SK-N-DZ (cell line): ENCODE measurements at places on chromosomes 4 and X.

- no peak for DNase-seq
Observed at GRCh38 chr4:111838406-111838930, 306.8 kb upstream of the FAM241A start.

DNA sequence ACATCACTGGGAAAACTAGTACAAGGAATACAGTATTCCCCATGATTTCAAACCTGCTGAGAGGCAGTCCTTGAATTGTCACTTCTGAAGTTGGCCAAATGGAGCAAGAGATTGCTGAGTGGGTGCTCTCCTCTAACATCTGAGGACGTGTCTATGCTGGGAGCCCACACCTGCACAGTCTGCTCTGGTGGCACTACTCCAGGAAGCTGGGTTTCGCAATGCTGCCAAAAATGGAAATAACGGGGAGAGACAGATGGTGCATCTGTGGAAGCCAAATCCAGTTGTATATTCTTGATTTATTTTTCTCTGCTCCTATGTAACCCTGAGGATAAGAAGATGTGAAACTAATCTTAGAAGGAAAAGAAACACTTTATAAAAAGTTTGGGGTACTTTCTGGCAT lies 240.1 kb upstream of the CTSO start:
- no peak for DNase-seq

DNA sequence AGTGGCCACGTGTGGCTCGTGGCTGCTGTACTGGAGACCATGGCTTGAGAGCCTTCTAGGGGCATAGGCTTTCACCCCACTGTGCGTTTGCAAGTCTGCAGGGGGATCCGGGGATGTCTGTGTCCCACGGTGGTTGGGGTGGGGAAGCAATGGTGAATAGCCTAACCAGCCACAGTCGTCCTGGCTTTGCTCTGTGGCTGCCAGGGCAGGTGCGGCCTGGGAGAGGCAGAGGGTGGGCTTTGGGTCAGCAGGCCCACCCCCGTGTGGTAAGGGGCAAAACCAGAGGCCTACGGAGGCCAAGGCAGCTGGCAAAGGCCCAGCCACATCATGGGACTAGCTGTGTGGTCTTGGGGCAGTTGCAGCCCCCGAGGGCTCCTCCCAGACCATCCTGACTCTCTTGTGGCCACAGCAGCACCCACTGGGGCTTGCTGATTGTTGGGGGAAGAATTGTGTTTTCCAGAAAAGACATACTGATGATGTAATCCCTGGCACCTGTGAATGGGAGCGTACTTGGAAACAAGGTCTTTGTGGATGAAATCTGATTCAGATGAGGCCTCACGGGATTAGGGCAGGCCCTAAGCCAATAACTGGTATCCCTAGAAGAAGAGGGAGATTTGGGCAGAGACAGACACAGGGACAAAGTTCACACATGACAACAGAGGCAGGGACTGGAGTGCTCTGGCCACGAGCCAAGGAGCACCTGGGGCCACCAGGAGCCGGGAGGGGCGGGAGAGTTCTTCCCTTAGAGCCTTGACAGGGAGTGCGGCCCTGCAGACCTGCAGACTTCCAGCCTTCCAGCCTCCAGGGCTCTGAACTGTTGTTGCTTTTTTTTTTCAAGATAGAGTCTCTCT lies 2.9 kb downstream of the CPZ start:
- no peak for DNase-seq

GRCh38 chrX:154991039-154991438 lies 31.5 kb downstream of the F8 start:
- DNase-seq: no peak

GRCh38 chr4:130468340-130468739 lies 1372.4 kb downstream of the C4orf33 start:
- no peak for DNase-seq

DNA sequence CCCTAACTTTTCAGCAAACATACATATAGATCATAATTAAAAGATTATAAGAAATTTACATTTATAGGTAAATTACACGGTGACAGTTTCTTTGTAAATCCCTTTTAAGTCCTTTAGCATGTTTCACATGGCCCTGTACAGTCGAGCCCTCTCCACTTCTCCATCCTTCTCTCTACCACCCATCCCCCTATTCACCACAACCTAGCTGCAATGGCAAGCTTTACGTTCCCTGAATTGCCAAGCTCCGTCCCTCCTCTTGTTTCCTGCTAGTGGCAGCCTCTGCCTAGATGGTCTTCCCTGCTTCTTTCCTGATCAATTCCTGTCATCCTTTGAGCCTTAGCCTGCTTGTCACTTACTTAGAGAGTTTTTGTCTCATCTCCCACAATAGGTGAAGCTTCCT lies 116.2 kb downstream of the TMA16 start:
- no peak for DNase-seq

- DNase-seq: no peak
Observed at GRCh38 chr4:2487632-2488031, 18.7 kb downstream of the RNF4 start.

DNA sequence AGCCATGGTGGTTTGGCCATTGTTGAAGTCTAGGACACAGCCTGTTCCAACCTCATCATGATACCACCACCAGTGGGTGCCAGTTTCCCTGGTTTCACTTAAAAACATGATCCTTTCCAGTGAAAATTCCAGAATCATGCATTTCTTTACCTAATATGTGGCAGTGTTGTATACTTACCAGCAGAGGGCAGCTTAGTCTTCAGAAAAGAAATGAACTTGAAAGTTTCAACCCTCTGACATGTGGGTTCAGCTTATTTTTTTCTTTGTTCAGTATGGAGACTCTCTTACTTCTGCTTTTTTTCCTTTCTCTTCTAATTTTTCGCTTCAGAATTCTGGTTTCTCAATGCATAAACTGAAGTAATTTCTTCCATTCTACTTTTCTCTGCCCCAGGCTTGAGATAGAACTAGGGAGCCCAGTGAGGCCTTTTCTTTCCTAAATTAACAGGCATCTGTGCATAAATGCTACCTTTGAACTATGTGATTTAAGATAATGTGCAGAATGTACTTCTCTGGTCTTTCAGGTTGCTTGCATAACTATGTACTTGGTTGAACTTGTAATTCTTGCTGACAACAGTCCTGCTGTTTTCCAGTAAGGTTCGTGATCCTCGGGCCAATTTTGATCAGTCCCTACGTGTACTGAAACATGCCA lies 10.7 kb downstream of the LIAS start:
- peak; percentile 74 for DNase-seq

DNA sequence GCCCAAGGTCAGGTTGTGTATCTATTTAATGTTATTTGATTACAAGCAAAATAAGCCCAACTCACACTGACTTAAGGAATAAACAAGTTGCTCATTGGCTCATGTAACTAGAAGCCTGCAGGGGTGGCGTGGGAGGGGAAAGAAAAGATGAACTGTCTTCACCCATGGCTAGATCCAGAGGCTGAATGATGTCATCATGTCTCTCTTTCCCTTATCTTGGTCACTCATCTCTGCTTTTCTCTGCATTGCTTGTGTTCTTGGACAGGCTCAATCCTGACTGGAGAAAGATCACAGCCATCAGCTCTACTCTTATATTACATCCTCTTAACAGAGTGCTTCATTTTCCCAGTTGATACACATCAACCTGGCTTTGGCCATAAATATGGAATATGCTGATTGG lies 290.0 kb upstream of the DIAPH2 start:
- DNase-seq: peak; percentile 1

- no peak for DNase-seq
Observed at GRCh38 chr4:18935659-18936345, 914.2 kb upstream of the LCORL start.

DNA sequence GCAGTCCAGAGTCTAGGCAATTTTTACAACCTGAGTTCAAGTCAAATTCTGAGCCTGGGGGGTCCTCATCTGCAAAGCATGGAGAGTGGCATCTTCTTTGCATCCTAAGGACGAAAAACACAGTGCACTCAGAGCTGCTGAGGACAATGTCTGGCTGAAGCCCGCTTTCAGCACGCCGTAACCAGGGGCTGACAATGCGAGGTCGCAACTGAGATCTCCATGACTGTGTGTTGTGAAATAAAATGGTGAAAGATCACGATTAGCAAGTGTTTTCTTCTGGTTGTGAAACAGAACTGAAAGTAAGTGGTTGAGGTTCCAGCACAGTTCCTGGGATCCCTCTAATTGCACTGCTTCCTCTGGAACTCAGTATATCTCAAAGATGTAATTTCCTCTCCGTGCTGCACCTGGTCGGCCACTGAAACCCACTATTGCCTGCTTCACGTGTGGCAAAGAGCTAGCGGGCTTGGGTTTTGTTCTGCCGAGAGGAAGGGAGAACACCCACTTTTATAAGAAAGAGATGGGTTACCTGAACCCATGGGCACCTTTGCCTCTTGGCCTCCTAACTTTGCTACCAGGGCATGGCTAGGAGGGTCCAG lies 7.7 kb upstream of the F11 start:
- no peak for DNase-seq

DNA sequence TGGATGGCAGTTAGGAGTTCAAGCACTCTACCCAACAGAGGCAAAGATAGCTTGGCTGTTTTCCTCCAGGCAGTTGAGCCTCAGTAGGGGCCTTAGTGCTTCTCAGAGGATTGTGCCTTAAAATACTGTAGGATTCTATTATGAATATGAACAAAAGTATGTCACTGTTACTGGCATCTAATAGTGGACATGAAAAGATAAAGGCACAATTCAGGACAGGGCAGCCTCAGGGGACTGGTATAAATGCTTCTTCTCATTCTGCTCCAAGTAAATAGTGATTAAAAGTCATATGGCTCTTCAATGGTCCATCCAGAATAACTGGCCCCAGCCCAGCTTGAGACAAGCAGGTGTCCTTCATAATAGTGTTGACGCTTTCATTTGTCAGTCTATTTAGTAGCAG lies 17.7 kb downstream of the COL4A6 start:
- DNase-seq: no peak

DNA sequence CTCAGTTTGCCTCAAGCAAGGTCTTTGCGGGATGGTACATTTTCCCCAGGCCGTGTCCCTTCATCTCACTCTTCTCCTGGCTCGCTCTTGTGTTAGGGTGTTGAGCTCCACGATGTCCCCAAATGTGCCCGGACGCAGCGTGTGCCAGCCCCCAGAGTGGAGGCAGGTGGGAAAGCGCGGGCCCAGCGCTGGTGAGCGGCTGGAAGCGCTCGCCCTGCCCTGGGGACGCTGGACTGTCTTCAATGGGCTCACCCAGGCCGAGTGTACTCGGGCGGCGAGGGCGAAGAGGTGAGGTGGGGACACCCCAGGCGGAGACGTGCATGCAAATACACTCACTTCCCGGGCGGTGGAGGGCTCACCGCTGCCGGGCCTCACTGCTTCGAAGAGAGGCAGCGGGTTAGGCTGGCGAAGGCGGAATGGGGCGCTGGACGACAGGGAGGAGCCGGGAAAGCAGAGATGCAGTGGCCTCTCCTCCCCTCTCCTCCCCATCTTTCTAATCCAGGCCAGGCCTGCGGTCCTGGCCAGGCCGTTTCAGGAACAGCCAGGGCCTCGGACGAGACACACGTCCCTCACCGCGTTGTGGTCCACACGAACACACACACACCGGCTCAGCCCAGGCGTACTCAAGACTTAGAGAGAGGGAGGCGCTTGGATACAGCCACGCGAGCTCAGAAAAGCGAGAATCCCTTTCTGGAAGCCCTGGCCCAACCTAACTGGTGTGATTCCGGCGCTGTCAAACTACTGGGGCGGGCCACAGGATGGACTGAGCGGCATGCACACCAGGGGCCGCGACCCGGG lies 2.2 kb downstream of the NKX6-1 start:
- DNase-seq: no peak

DNA sequence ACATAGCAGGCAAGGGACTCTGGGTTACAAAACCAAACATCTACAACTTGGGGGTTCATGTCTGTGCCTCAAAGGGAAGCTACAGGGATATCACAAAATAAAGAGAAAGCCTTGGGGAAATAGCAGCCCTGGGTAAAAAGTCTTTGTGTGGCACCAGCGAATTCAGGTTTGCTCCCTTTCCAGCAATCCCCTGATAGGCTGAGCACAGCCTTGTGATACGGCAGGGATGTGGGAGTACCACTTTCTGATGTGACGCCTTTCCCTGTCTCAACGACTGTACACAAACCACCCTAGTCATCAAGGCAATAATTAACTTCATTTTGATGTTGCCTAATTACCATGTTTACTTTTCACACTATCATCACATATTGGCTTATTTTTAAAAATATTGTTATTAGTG lies 164.9 kb downstream of the LDB2 start:
- no peak for DNase-seq

DNA sequence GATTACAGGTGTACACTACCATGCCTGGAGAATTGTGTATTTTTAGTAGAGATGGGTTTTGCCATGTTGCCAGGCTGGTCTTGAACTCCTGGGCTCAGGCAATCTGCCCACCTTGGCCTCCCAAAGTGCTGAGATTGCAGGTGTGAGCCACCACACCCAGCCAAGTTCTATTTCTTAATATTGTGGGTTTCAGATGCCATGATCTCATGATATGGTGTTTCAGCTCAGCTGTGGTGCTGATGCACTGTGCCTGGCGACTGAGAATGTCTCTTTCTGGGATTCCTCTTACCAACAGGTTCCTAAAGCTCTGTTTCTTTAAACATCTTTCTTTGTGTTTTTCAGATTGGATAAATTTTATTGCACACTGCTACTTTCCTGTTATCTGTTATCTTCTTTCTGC lies 17.3 kb upstream of the NDUFC1 start:
- no peak for DNase-seq

GRCh38 chr4:132026166-132026565 lies 1122.9 kb upstream of the PCDH10 start:
- no peak for DNase-seq

GRCh38 chr4:74754218-74754617 lies 40.1 kb downstream of the BTC start:
- DNase-seq: no peak

DNA sequence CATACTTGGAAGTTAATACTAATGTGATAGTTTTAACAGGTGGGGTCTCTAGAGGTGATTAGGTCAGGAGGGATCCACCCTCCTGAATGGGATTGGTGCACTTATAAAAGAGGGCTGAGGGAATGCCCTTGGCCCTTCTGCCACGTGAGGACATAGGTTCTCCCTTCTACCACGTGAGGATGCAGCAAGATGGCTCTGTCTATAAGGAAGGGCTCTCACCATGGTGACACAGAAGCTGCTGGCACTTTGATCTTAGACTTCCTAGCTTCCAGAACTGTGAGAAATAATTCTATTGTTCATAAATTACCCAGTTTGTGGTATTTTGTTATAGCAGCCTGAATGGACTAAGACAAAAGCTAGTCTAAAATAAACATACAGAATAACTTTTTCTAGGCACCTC lies 1.0 kb downstream of the AADAT start:
- DNase-seq: peak; percentile 45

- DNase-seq: no peak
Observed at GRCh38 chr4:142440093-142440492, 406.0 kb downstream of the INPP4B start.
